ENCODE measurements at places on chromosomes 7 and 10.
A peak's percentile ranks its signal among the peaks of the same experiment; 100 is the strongest.

GRCh38 chr10:12177642-12178041 lies 18.0 kb downstream of the NUDT5 start:
- no peak for DNase-seq

DNA sequence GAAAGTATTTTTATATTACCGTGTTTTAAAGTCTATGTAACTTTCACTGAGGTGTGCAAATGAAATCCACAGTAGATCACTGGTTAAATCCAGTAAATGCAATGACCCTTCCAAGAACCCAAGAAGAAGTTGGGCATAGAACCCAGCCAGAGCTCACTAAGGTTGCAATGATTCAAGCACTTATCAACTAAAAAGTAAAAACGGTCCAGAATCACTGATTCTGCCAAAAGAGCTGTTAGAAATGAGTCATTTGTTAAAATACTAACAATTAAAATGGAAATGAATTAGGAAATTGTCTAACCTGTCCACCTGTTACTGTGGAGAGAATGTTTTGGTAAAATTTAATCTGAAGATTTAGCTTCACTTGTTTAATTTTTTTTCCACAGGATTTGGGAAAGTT lies 74.4 kb downstream of the ANK3 start:
- no peak for DNase-seq

DNA sequence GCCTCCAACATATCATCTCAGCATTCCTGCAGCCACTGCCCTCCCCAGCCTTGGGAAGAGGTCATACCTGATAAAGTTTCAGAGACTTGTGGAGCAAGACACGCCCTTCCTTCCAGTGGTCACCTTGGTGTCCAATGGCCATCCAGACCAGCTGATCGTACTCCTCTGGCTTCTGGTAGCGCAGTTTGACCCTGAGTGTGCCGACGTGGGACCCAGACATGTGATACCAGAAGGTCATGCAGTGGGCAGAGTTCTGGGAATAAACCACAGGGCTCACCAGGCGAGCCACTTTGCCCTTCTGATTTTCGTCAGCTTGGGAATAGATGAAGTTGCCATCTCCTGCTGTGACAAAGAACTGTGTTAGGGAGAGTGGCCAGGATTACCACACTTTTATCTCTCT lies 148.3 kb downstream of the NRP1 start:
- no peak for DNase-seq

DNA sequence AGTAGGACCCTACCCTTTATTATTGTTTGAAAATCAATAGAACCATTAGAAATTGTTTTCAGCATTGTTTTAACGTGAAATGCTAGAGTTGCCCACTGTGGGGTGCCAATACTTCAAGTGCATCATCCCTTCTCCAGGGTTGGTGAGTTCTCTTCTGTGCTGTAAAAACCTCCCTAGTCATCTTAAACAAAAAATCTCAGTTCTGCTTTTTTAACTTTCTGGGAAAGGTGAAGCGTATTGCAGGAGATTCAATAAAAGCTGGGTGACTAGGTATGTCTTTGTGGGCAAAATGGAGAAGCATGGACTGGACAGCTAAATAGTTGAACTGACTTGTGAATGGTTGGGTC lies 699.1 kb downstream of the SUGCT start:
- DNase-seq = no peak

DNA sequence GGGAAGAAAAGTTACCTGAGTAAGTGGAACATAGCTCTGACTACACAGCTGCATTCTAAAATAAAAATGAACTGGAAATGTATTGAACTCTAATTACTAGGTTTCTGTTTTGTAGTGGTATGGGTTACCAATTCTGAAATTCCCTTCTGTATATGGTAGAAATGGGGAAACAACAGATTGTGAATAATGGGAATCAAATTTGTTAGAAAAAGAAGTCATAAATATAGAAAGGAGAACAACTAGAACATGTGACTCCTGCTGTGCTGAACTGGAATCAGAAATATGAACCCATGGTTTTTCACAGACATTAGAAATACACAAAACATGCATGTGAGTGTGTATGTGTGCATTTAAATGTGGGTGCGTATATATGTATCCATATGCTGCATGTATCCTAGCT lies 27.0 kb downstream of the MCMBP start:
- DNase-seq = no peak

DNA sequence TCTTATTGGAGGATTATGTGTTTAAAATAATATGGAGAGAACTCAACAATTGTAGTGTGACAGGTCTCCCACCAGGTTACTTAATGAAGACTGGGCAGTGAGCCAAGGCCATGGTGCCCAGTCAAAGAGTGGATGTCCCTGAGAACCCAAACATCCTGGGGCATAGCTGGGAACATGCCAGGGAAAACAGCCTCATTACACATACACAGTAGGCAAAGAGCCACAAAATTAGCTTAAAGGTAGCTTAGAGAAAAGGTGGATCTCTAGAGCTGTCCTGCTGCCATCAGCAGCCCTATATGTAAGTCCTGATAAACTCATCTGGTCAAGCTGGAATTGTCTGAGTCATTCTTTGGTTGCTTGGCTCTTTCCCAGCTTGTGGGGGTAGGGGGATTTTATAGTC lies 287.8 kb downstream of the PHF14 start:
- no peak for DNase-seq

GRCh38 chr10:132100091-132100481 lies 34.3 kb downstream of the JAKMIP3 start:
- no peak for DNase-seq

GRCh38 chr7:51016546-51016945 lies 233.8 kb upstream of the GRB10 start:
- DNase-seq = no peak

DNA sequence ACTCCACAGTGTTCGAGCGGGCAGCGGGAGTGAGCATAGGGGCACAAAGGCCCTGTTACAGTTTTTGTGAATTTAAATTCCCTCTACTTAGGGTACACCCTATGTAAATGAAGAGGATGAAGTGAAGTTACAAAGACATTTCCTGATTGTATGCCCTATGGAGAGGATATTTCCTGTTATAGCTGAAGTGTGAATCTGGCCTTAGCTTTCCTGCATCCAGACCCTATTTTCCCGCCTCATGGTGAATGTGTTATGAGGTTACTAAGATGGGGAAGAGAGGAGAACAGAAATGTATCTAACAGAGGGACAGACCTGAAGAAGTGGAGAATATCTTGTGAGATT lies 37.8 kb upstream of the COMMD3 start:
- DNase-seq = no peak

DNA sequence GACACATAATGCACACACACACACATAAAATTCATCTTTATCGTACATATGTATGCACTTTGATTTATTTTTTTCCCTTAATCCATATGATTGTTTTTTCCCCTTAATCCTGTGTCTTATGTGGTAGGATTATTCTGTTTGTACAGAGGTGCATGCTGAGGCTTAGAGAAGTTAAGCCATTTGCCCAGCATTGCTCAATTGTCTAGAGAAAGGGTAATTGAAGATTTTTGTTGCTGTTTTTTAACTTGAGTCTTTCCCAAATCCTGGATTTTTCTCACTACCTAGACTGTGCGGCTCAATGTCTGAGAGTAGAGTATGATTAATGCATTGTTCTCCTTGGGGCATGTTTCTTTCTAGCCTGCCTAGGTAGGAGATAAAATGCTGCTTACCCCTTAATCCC lies 35.0 kb downstream of the WBP1L start:
- DNase-seq = no peak

DNA sequence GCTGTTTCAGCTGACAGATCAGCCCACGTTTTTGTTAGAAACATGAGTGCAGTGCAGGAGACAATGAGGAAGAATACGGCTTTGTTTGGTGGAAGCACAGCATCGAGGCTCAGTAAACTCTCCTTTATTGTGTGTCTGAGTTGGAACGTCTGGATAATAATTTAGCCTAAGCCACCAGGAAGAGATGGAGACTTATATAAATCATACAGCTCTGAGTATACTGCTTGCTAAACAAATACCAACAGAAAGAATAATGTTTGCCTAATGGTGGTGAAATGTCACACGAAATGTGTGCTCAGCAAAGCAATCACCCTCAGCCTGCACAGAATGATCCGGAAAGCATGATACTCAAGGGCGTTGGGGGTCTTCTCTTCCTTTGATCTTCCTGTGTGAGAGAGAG lies 664.1 kb upstream of the ADARB2 start:
- DNase-seq = no peak

- no peak for DNase-seq
Observed at GRCh38 chr7:81692146-81692905, 77.5 kb downstream of the HGF start.

- DNase-seq = no peak
Observed at GRCh38 chr7:1741751-1742554, 71.9 kb downstream of the ELFN1 start.

GRCh38 chr7:114648117-114648516 lies 233.5 kb downstream of the FOXP2 start:
- no peak for DNase-seq

GRCh38 chr7:78873117-78873516 lies 580.4 kb downstream of the MAGI2 start:
- DNase-seq = no peak

- DNase-seq = no peak
Observed at GRCh38 chr10:29127731-29128130, 161.1 kb upstream of the LYZL1 start.

DNA sequence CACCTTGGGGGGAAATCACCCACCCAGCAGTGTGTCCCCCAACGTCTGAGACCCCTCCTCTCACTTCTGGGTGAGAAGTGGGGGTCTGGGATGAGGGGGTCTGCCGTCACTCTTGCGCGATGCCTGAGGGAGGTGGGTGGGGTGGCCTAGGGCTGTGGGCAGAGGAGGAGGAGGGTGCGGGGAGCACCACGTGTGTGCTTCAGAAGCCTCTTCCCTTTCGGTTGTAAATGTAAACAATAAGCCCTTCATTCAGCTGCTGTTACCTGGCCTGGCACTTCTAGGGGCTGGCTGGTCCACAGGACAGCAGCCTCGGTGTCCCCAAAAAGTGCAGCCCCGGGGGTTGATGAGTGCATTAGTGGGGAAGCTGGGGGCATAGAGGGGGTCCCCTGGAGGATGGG lies 1.3 kb downstream of the CLIP2 start:
- no peak for DNase-seq

DNA sequence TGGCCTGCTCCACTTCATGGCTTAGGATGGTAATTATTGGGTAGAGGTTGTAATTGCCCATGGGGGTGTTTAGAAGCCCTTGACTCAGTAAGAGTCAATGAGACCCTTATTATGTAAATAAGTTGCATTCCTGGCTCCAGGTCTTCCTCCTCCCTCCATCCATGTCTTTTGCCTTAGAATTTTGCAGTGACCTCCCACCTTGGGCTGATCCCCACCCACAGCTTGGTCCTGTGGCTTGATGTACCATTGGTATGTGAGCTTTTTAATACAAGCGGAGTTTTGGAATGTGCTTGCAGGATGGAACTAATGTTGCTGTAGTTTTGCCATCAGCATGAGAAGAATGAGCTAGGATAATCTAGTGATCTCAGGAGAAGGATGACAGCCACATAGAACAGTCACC lies 73.2 kb upstream of the DGKI start:
- no peak for DNase-seq

GRCh38 chr7:134167250-134167649 lies 40.1 kb downstream of the LRGUK start:
- DNase-seq = no peak

GRCh38 chr10:78907551-78908211 lies 161.1 kb upstream of the ZMIZ1 start:
- no peak for DNase-seq

- DNase-seq = no peak
Observed at GRCh38 chr10:63069318-63069717, 63.8 kb upstream of the NRBF2 start.

DNA sequence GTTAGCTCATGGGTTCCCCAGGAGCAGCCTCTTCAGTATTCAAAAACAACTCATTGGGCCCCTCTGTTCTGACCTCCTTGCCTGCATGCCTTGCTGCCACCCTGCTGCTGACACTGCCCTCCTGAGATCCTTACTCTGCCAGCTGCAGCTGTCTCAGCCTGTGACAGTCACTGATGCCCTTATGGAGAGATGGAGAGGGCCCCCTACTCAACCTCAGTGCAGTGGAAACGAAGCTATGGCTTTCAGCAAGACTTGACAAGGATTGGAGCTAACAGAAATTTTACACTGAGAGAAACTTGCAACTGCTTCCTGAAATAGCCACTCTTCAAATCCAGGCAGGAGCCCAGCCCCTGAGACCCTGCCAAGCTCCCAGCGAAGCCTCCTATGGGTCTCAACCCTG lies 678.3 kb upstream of the C7orf33 start:
- no peak for DNase-seq

GRCh38 chr7:42574685-42575084 lies 337.2 kb downstream of the C7orf25 start:
- DNase-seq = no peak

DNA sequence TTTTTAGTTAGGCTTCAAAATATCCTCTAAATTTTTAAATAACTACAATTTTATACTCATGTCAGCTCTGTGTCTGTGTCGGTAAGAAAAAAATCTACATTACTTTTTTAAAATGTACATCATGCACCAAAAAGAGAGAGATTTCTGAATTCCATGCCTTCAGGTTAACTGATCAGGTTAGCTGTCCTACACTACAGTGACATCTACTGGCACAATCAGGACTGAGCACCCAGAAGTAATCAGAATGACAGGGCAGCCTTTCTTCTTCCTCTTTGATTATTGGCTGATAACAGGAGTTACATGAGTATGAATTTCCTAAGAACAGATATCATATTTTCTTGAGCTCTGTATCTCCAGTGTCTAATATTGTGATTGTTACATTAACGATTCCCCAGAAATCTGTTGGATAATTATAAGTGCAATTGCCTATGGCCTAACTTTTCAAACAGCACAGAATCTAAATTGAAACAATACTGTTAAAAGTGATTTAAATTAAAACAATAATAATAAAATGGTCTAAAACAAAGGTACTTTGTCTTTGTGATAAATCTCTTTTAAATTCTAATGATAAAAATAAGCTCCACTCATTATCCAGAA lies 41.8 kb upstream of the HYCC1 start:
- peak; percentile 61 for DNase-seq

GRCh38 chr10:29648114-29648982 lies 13.6 kb upstream of the SVIL start:
- DNase-seq = peak; percentile 29

DNA sequence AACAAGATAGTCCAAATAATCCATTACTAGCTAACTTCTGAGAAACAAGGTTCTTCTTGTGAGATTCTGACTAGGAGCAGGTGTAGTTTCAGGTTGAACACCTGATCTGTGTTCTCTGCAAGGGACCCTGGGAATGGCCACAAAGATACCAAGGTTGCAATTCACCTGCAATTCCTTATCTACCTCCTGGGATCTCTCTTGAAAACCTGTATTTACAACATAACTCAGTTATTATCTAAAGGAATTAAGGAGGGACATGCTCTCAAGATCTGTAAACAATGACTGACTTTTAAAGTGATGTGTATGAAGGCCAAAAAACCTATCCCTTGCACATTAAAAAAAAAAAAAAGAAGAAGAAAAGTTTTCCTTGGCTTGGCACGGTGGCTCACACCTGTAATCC lies 54.8 kb downstream of the ABLIM1 start:
- no peak for DNase-seq

DNA sequence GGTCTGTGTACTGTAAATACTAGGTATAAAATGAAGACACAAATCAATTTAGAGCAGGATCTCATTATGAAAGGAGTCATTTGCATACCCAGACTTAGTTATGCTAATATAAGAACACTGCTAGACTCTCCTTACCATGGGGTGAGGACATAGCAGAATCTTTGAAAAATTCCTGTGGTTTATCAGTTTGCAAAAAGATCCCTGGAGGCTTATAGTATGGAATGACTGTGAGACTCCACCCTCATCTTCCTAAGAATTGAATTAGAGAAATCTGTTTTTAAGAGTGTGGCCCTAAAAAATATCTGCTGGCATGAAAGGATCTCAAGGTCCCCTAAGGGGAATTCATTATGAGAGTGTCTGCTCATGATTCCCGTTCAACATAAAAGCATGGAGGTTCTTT lies 63.2 kb downstream of the WNT2 start:
- DNase-seq = no peak

All from CD4-positive, alpha-beta T cell treated with Interleukin-6 at 100 ng/mL for 8 hours (primary cell).